ENCODE measurements at places on chromosomes 2 and 18. TPM values are rescaled to one million over a fixed set of nuclear protein-coding genes. Genes with fewer than 3 reads are reported as not detected.

- no peak for DNase-seq
- H3K4me1 ChIP-seq: no peaks in the 10 kb centered on the region
- H3K27me3 ChIP-seq: no peaks in the 10 kb centered on the region
- no peak overlapping the region for H3K4me3 ChIP-seq
- no peak overlapping the region for H3K27ac ChIP-seq
Measured at GRCh38 chr2:9518163-9518562, 37.5 kb downstream of the ADAM17 start.

DNA sequence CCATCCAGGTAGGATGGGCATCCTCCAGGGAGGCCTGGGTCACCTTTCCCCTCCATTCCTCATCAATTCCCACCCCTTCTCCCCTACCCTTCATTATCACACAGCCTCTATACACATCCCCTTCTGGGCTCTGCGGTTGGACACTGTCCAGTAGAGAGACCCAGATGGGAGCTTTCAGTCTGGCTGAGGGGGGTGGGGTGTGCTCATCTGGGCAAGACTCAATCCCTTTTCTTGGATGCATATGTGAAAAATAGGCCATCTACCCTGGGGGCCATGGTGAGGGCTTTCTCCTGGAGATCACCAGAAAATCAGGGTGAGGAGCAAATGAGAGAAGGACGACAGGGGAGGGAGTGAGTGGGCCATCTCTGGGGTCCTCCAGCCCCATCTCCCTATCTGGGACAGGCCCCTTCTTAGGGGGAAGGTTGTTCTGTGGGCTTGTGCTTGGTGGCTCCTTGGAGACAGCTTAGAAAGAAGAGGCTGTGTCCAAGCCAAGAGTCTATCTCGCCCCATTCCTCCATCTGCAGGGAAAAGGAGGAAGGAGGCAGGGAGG, 160.1 kb downstream of the DYSF start:
- no peaks in the 10 kb centered on the region for H3K36me3 ChIP-seq
- H3K27ac ChIP-seq: no peak overlapping the region
- no peaks in the 10 kb centered on the region for H3K4me1 ChIP-seq
- H3K4me3 ChIP-seq: no peak overlapping the region
- DNase-seq: no peak
- H3K27me3 ChIP-seq: no peaks in the 10 kb centered on the region

The FBXO15 gene
- total RNA-seq: 3.7 TPM

The ZCCHC2 gene
- total RNA-seq: 63.0 TPM

The RGPD4 gene
- total RNA-seq: not detected

The TXNL1 gene
- 39.8 TPM for total RNA-seq
